ENCODE measurements at places on chromosomes 2 and 18.

DNA sequence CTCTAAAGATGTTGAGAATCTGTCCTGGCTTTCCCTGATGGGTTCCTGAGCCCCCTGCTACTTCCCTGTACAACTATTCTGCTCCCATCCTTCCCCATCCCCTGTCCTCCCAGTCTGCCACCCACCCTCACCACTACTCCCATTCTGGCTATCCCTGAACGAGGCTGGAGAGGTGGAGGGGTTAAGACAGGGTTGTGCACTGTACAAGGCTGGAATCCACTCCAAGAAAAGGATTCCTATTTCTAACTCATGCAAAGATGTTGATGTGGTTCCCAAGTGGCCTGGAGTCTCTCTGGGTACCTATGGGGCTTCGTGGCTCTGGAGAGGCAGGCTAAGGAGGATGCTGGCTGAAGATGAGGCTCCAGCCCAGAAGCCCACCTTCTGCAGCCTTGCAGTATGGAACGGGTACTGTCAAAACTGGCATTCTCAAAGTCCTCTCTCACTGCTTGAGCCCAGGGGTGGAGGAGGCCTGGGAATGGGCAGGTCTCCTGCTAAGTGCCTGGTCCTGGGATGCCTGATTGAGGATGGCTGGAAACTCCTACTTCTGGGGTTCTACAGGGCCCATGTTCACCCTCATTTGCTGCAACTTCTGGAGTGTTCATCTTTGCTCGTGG, 1.3 kb upstream of the FEV start:
- no peak for DNase-seq

DNA sequence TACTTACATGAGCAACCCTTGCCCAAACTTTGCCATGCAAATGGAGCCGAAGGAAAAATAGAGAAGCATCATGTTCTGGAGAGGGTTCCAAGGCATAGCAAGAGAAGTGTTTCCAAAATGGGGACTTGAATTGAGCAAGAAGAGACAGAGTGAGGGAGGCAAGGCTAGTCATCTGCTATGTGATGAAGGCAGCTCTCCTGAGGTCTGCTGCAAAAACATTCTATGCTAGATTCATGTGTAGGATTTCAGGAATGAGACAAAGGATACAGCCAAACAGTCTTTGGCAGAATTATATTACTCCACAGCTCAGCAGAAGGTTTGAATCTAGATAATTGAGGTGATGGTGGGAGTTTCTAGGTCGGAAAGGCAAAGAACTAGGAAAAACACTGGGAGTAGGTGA, 24.1 kb upstream of the MRPL19 start:
- no peak for DNase-seq

- DNase-seq = no peak
Observed at GRCh38 chr18:22433956-22434355, 16.2 kb upstream of the CTAGE1 start.

GRCh38 chr2:241865957-241866789, 3.4 kb upstream of the RTP5 start:
- no peak for DNase-seq

DNA sequence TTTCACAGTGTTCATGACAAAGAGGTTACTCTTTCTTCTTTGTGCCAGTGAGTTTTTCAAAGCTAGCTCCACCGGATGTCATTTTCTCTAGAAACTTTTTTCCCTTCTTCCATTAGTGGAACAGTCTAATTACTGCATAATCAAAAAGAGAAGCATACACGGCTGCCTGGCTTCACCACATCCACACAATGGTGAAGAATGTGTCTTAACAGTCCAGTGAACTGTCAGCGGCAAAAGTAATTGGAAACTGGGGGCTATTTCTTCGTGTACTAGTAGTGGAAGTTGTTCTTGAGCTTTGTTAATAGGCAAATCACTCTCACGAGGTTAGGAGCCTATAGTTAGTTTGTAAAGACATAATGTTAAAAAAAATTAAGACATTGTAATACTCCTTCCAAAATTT, 32.9 kb upstream of the PIK3C3 start:
- DNase-seq = no peak

- DNase-seq = no peak
Observed at GRCh38 chr2:12694990-12695774, 21.6 kb upstream of the TRIB2 start.

DNA sequence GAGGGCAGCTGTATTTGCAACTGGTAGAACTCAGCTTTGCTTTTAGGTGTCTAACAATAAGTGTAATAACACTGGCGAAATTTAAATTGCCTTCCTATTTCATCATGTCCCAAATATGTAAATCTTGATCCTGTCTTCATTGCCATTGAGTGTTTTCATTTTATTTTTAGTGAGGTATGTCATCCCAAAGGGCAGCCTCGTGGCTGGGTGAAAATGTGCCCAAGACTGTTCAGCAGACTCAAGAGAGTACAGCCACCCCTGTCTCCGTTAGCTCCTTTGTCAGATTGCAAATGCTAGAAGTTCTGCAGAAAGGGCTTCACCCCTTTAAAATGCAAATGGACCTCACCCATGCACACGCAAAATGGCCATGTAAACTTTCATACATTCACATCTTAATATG, 278.8 kb downstream of the RND3 start:
- no peak for DNase-seq

DNA sequence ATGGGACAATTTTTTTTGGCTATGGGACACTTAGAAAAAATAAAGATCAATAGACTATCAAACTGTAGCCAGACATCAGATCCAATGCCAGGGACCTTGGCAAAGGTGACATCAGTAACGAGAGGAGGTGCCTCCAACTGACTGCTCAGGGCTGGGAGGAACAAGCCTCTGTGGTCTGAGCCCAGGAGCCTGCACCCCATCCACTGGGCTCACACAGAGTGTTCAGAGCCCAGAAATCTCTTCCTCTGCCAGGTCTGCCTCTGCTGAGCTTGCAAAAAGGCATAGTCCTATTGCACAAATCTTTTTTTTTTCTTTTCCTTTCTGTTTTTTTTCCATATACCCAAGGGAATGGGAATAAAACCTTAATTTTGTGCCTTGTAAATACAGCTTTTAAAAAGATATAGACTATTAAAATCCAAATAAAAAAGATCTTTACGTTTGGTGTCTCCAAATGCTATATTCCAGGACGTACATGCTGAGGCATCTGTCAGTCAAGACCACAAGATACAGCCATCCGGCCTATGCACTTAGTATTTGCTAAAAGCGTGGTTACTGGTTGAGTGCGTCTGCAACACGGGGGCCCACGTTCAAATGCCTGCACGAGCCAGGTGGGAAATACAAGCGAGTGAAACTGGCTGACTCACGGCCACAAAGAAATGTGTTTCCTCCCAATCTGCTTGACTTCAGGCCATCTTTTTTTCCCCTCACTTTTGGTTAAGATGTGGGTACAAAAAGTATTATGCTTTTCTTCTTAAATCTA, 7.8 kb upstream of the ARHGAP25 start:
- no peak for DNase-seq

GRCh38 chr18:13257361-13257980, 38.9 kb downstream of the LDLRAD4 start:
- DNase-seq = no peak

GRCh38 chr2:37788602-37789209, 117.3 kb upstream of the CDC42EP3 start:
- no peak for DNase-seq

DNA sequence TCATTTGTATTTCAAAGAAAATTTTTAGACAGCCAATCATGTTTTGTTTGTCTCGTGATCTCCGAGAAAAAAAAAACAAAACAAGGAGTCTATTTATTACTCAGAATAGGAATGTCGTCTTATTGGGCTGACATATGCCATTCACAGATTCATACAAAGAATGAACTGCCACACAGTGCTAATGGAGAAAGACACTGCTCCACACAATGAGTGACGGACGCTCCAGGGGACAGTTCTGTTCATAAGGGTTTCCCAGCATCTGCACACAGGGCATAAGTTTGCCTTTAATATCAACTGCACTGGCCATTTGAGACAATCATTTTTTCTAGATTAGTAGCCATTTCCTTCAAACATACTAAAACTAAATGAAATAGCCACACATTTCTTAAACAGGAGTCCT, 3.4 kb downstream of the SERTAD2 start:
- no peak for DNase-seq

DNA sequence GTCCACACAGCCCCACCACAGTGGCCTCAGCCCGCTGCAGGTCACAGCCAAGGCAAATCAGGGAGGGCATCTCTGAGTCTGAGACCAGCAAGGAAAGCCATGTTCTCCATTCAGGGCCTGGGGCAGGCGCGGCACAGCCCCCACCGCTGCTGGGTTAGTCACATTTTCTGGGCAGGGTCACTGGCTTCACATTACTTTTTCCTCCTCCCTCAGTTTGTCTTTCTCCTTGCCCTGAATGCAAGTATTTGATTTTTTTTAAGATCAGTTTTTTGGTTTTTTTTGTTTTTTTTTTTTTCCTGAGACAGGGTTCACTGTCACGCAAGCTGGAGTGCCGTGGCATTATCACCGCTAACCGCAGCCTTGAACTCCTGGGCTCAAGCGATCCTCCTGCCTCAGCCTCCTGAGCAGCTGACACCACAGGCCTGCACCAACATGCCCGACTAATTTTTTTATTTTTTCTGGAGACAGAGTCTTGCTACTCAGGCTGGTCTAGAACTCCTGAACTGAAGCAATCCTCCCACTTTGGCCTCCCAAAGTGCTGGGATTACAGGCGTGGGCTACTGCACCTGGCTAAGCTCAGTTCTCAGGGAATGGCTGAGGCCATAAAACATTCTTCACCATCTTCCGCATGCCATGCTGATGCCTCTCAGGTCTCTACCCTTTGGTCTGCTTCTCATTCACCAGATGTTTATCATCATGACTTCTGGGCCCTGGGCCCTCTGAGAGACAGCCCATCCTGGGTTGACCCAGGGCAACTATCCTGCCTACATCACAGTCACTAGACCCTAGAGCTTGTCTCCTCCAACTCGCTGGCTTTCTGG, 628 bp upstream of the CAPG start:
- no peak for DNase-seq

DNA sequence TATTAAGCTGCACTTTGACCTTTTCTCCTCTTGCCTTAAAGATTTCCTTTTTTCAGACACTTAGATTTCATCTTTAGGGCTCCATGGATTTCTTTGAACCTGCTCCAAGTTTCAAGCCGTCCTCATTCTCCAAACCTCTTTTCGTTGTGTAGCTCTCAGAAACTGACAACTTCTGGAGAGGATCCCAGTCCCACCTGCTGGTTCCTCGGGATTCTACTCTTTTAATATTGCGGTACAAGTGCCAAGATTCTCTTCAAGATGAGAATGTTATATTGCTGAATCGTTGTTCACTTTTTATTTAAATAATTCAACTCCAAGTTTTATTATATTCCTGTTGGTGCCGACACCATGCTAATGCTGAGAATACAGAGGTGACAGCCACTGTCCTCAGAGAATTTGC, 141.1 kb downstream of the CDH20 start:
- DNase-seq = no peak

DNA sequence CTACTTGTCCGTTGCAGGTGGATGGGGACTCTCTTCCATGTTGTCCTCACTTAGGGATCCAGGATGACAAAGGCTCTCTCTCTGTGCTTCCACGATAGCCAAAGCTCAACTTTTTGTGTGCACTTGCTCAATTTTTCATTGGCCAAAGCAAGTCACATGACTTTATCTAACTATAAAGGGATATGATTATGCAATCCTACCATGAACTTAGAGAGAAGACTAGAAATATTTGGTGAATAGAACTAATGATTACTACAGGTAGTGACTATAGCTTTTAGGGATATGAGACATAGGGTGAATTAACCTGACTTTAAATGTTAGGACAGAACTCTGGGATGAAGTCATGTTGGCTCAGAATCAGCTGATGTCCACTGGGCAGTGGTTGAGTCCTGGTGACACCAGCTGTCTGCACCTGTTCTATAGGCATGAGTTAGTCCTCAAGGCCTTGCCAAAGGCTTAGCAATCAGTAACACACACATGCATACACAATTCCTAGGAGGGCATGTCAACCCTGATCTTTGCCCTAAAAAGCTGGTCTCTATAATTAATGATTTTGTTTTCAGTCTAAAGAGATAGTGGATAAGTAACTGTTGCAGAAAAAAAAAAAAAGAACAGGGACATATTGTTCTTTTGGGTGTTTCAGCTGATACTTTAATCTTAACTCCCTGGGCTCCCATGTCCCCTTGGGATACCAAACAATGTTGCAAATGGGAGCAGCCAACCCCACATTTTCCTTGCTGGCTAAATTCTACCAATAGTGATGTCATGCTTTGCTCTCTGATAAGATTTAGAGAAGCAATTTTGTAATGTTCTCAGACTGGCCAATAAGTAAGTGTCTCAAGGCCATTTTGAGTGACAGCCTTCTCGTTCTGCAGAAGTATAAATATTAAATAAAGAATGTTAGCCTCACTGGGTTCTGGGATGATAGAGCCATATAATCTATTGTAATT, 12.5 kb upstream of the HK2 start:
- DNase-seq = no peak

GRCh38 chr18:63700501-63700900, 2.3 kb upstream of the SERPINB11 start:
- DNase-seq = no peak

GRCh38 chr18:37261246-37261840, 304.3 kb downstream of the CELF4 start:
- DNase-seq = no peak

- DNase-seq = no peak
Observed at GRCh38 chr18:79258447-79258846, 137.3 kb upstream of the NFATC1 start.

- DNase-seq = no peak
Observed at GRCh38 chr18:69730664-69731063, 217.0 kb downstream of the CD226 start.

DNA sequence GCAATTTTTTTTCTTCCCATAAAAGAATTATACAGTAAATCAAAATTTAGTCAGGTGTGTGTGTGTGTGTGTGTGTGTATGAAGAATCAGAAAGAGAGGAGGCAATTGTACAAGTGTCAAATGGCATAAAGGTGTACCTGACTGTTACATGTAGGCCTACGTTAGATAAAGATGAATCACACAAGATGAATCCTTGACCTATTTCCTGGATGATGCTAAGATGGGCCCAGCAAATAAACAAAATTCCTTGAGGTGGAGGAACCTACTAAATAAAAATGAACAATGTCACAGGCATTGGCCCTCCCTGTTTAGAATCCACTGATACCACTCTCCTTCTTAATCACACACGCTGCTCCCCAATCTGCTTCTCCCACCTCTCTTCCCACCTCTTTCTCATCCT, 79.7 kb upstream of the LRATD1 start:
- no peak for DNase-seq

- DNase-seq = no peak
Observed at GRCh38 chr2:122525336-122525735, 769.9 kb downstream of the TSN start.

- no peak for DNase-seq
Observed at GRCh38 chr2:109527079-109527478, 86.7 kb downstream of the SEPTIN10 start.

Data from SW 1271 (cell line).